ENCODE measurements at places on chromosomes 11 and 22. TPM values are rescaled to one million over a fixed set of nuclear protein-coding genes. Genes with fewer than 3 reads are reported as not detected.

DNA sequence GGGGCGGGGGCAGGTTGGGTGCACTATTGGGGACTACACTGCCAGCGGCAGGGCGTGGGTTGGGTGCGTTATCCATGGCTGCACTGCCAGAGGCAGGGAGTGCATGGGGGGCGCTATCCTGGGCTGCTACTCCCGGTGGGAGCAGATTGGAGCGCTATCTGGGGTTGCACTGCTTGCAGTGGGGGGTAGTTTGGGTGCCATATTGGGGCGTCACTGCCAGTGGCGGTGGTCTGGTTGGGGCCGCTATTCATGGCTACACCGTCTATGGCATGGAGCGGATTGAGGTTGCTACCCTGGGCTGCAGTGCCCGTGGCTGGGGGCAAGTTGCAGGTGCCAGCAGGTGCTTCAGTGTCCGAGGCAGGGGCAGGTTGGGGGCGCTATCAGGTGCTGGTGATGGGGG, 36.2 kb downstream of the C22orf42 start:
- no peak for DNase-seq

DNA sequence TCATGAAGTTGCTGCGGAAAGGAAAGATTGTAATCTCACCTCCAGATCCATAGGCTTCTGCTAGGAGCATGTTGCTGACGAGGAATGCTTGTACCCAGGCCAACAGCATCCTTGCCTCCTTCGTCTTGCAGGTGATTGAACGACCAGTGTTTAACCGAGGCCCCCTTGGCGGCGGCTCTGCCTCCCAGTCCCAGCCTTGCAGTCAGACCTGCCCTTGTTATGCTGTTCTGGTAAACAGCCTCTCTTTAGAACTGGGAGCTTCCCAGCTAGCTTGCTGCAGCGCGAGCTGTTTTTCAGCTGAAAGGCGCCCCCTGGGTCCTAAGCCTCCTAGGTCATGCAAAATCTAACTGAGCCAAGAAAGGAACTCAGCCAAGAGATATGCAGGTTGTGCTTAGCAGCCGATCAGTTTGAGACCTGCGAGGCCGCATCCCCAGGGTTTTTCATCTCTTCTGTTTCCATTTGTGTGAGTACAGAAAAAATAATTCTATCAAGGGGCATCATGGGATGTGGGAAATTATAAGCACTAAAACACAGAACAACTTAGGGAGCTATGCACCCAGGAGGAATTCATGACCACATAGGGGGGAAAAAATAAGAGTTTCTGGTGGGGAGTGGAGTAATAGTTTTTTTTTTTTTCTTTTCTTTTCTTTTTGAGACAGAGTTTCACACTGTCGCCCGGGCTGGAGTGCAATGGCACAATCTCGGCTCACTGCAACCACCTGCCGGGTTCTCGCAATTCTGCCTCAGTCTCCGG, at the start of gene PIK3IP1:
PIK3IP1 (minus strand) TSS at position 253 of the 754 bp plus-strand sequence; CDS start at position 109, 144 bp downstream.
- peak; percentile 76 for DNase-seq

- DNase-seq: no peak
Measured at GRCh38 chr11:8593455-8593854, 573 bp downstream of the STK33 start.

DNA sequence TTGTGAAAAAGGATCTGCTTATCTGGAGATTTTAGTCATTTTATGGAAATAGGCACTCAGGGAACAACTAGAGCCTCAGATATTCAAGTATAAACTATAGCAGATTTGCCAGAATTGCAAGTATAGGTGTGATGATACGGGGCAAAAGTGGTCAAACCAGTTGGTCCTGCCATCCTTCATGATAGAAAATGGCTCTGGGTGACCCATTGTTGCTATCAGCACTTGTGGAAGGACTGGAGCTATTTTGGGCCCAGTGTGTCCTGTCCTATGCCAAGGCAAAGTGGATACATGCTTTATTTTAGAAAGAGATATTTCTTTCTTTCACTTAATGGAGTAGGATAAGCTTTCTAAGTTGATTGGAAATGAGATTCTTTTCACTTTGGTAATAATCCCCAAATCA, 85.2 kb downstream of the PPP6R3 start:
- DNase-seq: no peak

GRCh38 chr11:5223686-5224085, 3.2 kb downstream of the HBB start:
- no peak for DNase-seq

DNA sequence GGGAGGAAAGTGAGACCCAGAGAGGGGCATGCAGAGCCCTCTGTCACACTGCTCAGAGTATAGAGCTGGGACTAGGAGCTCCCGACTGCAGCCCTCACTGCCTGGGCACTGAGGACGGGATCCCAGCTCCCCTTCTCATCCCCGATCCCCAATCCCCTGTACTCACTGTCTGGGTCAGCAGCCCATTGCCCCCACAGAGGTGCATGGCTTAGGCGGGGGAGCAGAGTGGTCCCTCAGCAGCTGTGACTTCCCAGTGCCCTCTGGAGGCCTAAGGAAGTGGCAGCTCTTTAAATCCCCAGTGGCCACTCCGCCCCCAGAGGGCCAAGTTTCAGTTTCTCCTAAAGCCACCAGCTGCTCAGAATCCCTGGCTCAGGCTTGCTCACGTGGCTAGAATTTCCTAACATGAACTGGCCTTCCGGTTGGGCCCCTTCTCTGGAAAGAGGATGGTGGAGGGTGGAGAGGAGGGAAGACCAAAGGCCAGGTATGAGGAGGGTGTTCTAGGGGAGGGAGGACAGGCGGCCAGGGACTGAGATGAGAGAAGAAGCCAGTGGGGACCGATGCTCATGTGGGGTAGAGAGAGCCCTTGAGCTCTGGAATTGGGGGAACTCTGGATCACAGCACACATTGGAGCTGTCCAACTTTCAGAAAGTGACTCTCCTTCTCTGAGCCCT, at the start of gene BATF2:
BATF2 (minus strand) TSS at position 262 of the 671 bp plus-strand sequence; CDS start at position 205, 57 bp downstream.
- DNase-seq: no peak

GRCh38 chr11:77068457-77069335, 1.9 kb downstream of the CAPN5 start:
- peak; percentile 2 for DNase-seq

DNA sequence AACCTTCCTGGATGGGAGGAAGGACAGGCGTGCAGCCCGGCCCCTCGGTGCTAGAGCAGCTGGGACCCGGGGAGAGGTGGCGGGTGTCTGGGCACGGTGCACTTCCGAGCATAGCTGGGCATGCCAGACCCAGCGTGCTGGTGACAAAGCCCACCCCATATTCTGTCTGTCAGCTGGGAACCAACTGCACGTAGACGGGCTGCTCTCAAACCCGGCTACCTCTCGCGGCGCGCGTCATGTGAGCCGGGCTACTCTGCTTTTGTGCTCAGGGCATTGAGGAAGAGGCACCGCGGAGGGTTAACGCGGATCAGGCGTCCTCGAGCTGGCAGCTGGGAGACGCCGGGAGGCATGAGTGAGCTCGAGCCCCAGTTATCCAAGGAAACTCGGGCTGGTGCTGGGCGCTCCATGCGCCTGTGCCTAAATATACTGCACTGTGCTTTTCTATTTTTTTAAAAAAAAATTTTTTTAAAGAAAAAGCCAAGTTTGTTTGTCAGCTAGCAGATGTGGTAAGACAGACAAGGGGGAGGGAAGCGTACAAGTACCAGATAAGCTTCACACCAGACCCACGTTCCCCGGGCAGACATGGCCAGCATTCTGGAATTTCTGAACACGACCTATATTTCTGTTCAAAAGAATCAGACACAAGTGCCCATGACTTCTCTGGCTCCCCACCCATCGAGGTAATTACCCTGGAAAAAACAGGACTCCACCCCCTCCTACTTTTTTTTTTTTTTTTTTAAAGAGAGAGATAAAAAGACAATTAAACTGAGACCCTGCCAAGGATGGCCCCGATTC, 425.6 kb downstream of the SHANK2 start:
- DNase-seq: no peak

DNA sequence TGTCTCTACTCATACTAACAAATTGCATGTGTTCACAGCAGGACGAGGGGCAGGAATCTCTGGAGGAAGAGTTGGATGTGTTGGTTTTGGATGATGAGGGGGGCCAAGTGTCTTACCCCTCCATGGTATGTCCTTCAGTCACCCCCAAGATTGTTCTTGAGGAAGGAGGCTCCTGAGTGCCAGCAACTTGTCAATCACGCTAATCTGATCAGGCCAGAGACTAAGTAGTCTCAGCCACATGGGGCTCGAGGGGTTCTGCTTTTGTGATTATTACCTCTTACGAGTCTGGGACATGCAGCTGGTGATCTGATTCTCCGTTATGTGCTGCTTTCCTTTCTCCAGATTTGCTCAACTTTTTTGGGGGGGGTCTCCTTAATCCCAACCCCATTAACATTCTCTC, 54.3 kb downstream of the CTNND1 start:
- DNase-seq: no peak

DNA sequence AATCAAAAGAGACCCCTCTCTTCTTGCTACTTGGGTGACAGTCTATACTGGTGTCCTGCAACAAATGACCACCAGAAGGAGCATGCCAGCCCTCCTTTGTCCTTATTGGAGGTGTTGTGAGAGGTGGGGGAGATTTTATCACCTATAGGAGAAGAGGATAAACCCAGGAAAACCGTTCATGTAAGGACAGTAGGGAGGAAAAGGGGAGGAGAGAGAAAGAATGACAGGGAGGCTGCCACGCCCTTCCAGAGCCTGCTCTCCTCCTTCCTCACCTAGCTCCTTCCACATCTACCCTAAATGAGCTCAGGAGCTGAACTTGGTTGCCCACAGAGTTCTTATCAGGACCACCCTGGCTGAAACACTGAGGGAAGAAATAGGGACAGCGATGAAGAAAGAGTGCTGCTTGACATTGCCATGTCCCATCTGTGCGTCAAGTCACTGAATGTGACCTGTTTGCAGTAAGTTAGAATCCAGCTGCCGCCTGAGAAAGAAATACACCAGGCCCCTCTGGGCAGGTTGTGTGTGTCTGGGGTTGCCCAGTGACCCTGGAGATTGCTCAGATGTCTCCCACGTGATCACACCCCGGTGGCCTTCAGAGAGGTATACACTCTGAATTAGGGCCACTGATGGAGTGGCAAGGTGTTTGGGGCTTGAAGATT, 40.4 kb upstream of the ETS1 start:
- DNase-seq: no peak

GRCh38 chr22:36948273-36949225, 35.1 kb downstream of the CSF2RB start:
- DNase-seq: no peak

GRCh38 chr11:86453290-86454030, 78.8 kb downstream of the CCDC81 start:
- DNase-seq: no peak

GRCh38 chr11:7422544-7423331, 62.6 kb upstream of the OLFML1 start:
- DNase-seq: no peak

Gene FOLH1
- total RNA-seq: 0.94 TPM

Gene CNGA4
- not detected for total RNA-seq

Gene DRICH1
- 1.3 TPM for total RNA-seq

Gene PIH1D2
- total RNA-seq: not detected

Gene LARGE1
- total RNA-seq: 24.7 TPM

Data from omental fat pad (tissue), 4 donors.